ENCODE measurements at places on chromosomes 4 and X. TPM values are rescaled to one million over a fixed set of nuclear protein-coding genes. Genes with fewer than 3 reads are reported as not detected.

GRCh38 chr4:915595-915994 lies 16.5 kb downstream of the GAK start:
- DNase-seq = peak; percentile 20

DNA sequence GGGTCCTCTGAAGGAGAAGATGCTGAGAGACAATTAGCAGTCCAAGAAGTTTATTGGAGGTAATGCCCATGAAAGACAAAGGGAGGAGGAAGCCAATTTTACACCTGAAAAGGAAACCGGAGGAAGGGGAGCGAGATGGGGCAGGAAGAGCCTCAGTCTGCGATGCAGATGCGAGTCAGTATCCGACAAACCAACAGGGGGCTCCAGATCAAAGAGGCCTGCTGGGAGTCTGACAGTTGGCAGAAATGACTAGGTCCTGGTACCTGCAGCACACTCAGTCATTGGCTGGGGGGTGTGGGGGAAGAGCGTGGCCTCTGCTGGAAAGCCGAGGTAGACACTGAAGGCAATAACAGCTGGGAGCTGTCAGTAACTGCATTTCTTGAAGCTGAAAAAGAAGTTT lies 231.1 kb upstream of the CENPE start:
- no peak for DNase-seq

- no peak for DNase-seq
Observed at GRCh38 chr4:73705721-73706120, 34.6 kb upstream of the CXCL8 start.

- no peak for DNase-seq
Observed at GRCh38 chrX:98405376-98405775, 1521.7 kb downstream of the RPA4 start.

DNA sequence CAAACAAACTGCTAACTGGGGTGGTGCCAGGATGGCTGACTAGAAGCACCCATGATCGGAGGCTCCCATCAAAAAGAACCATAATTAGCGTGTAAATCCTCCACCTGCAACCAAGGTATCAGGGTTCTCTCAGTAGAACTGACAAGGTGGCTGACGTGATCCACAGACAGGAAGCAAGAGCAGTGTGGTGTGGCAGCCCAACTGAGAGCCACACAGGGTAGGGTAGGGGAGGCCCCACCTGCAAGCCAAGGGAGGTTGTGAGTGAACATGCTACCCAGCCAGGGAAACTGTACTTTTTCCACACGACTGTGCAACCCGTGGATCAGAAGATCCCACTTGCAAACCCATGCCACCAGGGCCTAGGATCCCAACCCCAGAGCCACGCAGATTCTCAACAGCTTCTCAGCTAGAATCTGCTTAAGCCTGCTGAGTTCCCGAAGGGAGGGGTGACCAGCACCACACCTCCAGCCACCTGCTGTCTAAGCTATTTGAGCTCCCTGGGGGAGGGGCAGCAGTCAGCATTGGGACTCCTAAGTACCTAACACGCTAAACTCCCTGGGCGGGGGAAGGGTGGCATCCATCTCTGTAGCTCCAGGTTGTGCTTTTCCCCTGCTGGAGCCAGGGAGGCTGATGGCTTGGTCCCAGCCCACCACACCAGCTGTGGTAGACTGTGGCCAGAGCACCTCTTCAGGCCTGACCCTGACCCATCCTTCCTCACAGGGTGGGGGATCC lies 425.1 kb downstream of the GPM6A start:
- DNase-seq = no peak

- peak; percentile 55 for DNase-seq
Observed at GRCh38 chrX:134721766-134722532, 63.7 kb upstream of the PLAC1 start.

- DNase-seq = no peak
Observed at GRCh38 chrX:9267415-9267814, 197.4 kb upstream of the TBL1X start.

DNA sequence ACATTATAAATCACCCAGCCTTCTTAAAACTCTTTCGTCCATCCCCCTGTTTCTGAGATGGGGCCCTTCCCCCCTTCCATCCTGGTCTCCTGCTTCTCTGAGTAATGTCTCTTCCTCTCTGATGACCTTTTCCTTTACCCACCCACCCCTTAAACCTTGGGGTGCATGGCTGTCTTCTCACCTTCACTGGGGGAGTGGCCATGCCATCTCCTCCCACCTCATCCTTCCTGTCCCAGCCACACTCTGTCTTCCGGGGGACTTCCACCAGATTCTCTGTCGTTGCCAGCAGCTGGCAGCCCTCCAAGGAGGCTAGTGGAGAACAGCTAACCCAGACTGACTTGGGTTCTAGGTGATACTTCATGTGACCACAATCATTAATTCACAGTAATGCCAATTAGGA lies 83.2 kb upstream of the SCML1 start:
- DNase-seq = no peak

GRCh38 chr4:147927377-147928137 lies 195.7 kb downstream of the ARHGAP10 start:
- peak; percentile 97 for DNase-seq

DNA sequence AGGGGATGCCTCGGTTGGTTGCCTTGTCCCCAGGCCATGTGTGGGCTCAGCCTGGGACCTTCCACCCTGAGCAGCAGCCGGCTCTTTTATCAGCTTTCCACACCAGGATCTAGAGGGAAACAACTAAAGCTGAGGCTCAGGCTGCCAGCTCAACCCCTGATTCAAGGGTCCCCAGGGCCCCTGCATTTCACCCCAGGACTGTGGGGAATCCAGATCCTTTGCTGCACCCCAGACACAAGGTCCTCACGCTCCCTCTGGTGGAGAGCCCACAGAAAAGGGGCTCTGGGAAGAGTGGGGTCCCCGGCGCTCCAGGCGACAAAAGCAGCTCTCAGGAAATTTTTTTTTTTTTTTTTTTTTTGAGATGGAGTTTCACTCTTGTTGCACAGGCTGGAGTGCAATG lies 64.3 kb downstream of the ZFYVE28 start:
- DNase-seq = no peak

DNA sequence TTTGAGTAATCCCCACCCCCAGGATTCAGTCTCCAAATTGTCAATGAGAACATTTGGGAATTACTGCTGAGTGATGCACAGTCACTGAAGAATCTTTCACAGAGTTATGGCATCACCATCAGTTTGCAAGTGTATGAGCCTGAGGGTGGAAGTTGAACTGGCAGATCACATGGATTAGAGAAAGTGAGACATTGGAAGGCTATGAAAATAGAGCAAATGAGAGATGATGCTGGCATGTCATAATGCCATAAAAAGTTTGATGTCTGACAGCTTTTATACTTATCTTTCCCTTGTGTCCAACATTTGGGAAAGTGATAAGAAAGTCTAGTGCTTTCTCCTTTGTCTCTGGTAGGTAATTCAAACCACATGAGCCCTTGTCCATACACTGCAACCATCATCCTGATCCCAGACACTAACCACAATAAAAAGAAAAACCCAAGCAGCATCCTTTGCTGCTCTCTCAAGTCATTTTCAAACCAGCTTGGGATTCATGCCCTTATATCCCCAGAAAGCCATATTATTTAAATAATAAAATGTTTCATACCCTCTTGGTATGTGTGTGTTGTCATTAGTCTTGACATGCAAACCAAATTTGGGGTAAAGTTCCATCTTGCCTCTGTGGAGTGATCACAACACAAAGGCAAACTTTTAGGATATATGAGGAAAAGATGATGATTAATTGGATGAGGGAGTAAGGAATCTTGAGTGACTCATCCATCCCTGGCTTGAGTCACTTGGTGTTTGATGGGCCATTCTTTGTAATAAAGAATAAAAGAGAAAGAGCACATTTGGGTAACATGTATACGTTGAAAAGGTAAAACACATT lies 438.9 kb downstream of the GRXCR1 start:
- DNase-seq = no peak

DNA sequence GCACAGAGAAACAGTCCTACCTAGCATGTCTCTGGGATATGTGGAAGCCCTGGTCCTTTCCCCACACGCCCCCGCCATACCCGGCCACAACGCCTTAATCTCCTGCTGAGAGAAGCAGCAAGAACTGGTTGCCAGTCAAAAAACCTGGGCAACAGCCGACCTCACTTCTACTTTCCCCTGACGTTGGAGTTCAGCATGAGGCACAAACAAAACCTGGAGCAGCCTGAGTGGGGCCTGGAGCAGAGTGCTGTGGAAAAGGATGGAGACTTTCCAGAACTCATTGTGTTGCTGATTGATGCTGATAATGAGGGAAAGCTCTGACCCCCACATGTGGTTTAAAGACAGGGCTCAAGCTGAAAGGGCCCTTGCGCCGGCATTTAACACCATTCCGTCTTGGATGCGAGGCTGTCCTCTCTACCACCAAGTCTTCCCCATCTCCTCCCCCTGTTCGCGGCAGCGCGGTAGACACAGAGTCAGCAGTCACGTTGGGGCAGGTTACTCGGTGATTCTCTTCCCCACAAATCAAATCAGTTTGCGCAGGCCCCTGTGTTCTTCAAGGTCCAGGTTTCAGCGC lies 666 bp downstream of the CCDC158 start:
- no peak for DNase-seq

- no peak for DNase-seq
Observed at GRCh38 chr4:144734522-144734921, 88.6 kb downstream of the HHIP start.

DNA sequence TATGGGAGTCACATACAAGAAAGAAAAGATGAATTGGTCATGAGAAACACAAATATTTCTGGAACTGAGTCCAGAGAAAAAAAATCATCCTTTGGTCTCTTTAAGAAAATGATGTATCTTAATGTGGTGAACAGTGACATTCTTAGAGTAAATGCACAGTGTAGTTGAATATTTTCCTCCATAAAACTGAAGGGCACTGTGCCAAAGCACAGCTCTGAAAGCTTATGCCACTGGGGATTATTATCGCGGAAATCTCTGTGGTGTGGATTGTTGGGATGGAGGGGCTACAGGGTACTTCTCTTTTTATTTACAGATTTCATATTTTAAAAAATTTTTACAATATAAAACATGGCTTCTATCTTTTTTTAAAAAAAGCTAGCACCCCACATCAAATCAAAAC lies 908.1 kb downstream of the CCSER1 start:
- no peak for DNase-seq

DNA sequence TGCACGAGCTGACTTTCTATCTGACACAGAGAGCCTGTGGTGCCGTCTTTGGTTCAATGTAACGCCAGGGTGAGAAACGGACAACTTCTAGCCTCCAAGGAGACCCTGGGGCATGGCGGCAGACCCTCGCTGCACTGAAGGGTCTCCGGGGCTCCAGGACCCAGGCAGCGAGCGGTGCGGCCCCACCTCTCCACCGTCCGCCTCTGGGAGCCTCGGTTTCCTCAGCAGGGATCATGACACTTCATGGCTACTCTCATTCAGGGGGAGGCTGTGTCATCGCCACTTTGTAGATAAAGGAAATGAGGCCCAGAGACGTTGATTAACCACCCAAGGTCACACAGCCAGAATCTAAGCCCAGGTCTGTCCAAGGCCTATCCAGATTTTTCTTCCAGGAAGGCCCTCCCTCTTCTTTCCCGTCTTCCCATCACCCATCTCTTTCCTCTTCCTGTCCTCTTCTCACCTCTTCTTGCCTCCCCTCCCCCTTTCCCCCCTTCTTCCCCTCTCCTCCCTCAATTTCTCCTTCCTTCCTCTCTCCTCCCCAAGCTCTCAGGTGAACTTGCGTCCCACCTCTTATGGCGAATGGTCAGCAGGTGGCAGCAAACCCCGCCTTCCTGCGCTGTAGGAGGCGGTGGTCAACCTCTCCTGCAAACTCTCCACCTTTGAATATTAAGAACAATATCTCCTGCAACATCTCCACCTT lies 69.3 kb upstream of the HMX1 start:
- DNase-seq = no peak

DNA sequence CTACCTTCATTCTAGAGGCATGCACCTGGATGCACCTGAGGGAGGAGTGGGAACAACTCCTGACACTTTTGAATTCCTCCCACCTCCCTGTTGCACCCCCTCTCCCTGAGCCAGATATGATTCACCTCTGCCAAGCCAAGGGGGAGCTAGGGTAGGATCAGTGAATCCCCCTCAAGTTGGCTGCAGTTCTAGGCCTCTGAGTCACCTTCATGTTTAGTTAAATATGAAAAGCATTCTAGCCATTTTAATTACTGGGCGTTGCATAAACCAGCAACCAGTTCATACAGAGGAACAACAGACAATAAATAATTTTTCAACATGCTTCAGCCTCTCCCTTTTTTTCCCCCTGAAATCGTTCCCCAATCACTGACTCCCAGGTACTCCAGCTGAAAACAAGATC lies 1440.2 kb downstream of the ADGRL3 start:
- DNase-seq = no peak

GRCh38 chrX:134010690-134011089 lies 25.3 kb upstream of the GPC3 start:
- DNase-seq = no peak

GRCh38 chrX:44042116-44042515 lies 68.9 kb upstream of the NDP start:
- no peak for DNase-seq

GRCh38 chrX:154530286-154530685 lies 14.3 kb upstream of the FAM3A start:
- DNase-seq = no peak

DNA sequence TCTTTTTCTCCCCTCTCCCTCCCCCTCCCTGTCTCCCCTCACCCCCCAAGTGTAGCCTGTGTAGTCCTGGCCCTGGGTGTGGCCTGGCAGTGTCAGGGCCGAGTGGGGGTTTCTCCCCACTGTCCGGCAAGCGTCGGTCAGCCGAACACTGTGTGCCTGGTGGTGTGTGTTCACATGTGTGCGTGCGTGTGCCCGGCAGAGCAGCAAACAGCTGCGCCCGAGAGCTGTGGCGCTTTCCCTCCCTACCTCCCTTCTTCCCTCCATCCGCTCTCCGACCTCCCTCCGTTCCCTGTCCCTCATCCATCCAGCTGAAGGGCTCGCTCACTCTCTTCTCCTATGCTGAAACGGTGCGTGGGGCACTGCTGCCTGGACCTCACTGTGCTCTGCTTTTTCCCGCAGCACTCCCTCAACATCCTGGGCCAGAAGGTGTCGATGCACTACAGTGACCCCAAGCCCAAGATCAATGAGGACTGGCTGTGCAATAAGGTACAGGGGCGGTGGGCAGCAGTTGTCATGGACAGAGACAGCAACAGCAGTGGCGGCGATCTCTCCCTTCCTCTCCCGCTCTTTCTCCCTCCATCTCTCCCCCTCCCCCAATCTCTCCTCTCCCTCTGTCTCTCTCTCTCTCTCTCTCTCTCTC lies 17.4 kb upstream of the UBA1 start:
- DNase-seq = no peak

The NCAPG gene
- 66.4 TPM for total RNA-seq

The PNCK gene
- total RNA-seq = not detected

The CFI gene
- 21.4 TPM for total RNA-seq

The CT47B1 gene
- total RNA-seq = not detected

The HSD17B13 gene
- not detected for total RNA-seq

The PLRG1 gene
- 89.1 TPM for total RNA-seq

The CCDC160 gene
- total RNA-seq = not detected

The SNCA gene
- total RNA-seq = 124 TPM

The GAGE2A gene
- not detected for total RNA-seq

The HMGB3 gene
- 124 TPM for total RNA-seq

The DKC1 gene
- 63.7 TPM for total RNA-seq

The EGFL6 gene
- not detected for total RNA-seq

The CCNA2 gene
- 65.4 TPM for total RNA-seq

The KLKB1 gene
- total RNA-seq = not detected

Data from endothelial cell of umbilical vein (primary cell).